Activated CD4-positive, CD25-positive, alpha-beta regulatory T cell treated with anti-CD3 and anti-CD28 coated beads, Interleukin-2, amount 50 U/mL, for 72 hours (primary cell): ENCODE measurements at places on chromosomes 1 and 21.

- DNase-seq, result no peak
These were observed 168.5 kb downstream of the PSMG1 start for GRCh38 chr21:39014747-39015146.

DNA sequence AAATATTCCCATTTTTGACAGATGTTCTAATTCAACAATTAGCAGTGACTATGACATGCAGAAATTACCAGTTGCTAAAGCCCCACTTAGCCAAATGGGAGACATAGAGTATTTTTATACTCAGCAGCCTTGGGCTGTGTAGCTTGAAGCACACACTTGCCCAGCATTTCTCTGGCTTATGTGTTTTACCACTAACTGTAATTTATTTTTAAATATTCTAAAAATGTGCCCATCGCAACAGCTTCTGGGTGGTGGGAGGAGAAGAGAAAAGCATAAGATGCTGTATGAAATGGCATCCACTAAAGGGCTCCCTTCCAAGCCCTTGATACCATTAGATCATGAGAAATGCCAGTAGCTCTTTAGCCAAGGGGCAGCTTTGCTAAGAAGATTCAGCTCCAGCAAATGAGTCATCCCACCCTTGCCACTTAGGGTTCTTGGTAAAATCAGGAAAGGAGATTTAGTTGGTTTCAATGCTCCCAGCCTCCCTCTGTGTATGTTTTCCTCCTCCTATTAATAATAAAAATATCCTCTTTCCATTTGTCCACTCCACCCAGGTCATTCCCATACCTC, 462.7 kb upstream of the DEPDC1 start:
- no peak for DNase-seq

DNA sequence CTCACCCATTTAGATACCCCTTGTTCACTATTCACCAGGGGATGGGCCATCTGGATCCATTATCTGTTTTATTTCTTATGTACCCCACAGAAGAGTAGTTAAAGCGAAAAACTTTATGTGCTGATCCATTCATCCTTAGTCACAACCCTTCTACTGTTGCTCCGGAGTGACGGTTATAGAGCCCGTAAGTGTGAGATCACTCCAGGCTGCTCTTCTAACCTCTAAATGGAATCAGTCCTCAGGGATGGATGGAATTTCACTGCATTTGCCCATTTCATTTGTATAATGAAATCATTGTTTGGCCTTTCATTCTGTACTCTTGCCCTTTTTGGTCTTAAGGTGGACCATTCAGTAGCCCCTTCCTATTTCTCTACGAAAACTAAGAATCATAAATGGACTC, 409.3 kb upstream of the RUNX1 start:
- DNase-seq, result no peak

- DNase-seq, result no peak
These were observed 135.8 kb upstream of the PBX1 start for GRCh38 chr1:164423136-164423535.

DNA sequence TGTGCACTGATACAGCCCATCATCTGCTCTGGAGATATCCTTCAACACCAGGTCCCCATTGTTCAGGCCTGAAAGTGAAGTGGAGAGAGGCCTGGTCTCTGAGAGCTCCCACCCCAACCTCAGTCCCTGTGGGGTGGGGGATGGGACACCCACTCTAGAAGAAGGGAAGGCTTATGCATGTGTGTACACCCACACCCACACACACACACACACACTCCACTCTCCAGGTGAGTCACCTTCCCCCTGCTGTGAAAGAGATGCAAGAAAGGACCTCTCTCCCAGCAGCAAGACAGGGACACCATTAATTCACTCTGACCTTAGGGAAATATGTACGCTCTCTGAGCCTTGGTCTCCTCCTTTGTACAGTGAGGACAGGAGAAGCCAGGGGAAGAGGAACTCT, 5.9 kb downstream of the VSIG8 start:
- no peak for DNase-seq

DNA sequence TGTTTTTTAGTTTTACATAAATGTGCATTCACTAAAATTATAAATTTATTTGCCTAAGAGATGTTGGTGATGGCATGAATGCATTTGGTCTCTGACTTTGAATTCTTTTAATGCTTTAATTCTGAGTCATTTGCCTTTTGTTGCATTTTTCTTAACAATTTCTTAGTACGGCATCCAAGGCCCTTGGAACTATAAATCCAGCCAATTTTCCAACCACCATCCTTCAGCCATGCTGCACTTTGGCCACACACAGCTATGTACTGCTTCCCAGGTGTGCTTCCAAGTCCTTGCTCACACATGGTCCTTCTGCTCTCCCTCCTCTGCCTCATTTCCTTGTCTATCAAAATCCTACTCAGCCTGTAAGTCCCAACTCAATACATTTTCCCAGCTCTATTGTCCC, 161.0 kb downstream of the DHRS3 start:
- DNase-seq, result no peak
